SHP77 (cell line): ENCODE measurements at places on chromosomes 5 and 9.

DNA sequence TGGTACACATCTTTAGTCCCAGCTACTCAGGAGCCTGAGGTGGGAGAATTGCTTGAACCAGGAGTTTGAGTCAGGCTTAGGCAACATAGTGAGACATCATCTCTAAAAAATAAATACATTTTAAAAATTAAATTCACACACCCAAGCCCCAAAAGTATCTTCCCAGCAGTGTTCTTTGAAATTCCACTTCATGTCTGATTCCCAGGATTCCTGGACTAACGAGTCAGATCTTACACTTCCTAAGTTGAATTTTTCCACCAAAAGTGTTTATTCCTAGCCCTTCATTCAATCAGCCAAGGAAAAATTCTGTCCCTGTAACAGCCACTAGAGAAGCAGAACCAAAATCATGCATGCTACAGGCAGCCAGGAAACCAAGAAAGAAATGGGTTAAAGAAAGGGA lies 970.9 kb downstream of the EFNA5 start:
- no peak for DNase-seq

- peak; percentile 69 for DNase-seq
These were observed 96.3 kb downstream of the GLDC start for GRCh38 chr9:6549106-6549800.

DNA sequence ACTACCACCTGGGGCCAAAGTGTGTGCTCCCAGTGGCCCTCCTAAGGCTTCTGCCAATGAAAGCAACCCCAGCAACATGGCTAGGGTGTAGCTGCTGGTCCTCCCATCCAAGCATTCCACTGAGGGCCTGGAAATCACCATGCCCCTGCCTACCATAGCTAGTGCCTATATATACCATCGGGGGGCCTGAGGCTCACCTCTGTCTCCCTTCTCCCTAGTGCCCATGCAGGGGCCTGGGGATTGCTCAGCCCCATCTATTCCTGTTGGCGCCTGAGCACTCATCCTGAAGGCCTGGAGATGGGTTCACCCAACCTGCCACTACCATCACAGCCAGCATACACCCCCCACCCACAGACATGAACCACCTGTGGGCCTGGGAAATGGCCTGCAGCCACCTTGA lies 367.3 kb downstream of the RAB3C start:
- DNase-seq: no peak

DNA sequence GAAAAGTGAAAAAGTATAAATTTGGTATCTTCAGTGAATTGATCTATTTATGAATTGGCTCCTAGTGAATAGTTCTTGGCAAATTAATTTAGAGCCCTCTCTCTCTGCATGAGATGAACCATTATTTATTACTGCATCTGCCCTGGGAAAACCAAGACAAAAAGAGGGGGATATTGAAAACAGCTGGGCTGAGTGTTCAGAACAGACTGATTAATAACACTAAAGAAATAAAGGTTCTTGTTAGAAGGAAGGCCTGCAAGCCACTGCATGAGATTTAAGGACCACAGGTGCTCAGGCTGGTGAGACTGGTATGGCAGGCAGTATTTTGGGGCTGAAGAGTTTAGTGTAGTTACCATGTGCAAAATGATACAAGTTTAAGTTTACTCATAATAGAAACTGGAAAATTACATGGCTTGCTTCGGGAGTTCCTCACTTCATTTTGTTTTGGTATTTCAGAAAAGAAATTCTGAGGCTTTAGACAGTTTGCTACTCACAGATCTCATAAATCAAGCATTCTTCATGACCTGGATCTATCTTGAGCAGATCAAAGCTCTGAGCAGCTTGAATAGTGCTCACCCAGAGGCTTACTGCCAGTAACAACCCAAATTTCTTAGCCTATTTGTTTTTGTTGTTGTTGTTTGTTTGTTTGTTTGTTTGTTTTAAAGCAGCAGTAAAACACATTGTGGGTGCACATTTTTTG lies 56.1 kb downstream of the KIAA1958 start:
- no peak for DNase-seq

DNA sequence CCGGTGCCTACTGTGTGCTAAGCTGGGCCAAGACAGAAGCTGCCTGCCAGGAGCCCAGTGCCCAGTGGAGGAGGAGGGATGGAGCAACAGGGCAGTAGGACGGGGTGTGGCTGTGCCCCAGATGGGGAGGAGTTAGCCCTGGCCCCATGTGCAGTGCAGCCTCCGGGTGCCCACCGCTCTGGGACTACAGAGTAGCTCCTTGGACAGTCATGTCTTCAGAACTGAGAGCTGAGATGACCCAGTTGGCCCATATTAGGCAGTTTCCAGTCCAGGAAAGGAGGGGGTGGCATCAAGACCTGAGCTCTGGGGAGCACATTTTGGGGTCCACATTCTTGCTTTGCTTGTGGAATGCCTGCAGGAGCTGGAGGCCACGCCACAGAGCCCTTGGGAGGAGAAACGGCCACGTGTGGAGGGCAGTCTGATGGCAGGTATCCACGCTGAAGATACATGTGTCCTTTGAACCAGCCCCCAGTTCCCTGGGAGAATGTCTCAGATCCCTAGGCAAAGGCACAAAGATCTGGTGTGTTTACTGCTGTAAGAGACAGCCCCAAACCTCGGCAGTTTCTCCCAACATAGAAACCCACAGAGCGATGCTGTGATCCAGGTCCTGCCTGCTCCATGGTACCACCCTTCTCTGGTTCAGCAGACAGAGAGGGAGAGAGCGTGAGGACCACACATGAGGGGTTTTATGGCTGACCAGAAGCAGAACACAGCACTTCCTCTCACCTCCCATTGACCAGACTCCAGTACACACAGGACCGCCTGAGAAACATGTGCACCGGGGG lies 46.8 kb upstream of the FCN1 start:
- no peak for DNase-seq

DNA sequence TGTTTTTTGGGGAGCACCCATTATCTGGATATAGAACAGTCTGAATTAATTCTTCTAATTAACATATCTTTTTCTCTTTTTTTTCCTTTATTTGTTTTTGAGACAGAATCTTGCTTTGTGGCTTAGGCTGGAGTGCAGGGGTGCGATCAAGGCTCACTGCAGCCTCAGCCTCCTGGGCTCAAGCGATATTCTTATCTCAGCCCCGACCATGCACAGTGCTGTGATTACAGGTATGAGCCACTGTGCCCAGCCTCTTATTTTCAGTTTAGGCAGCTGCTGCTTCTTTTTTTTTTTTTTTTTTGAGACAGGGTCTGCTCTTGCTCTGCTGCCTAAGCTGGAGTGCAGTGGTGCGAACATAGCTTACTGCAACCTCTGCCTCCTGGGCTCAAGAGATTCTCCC lies 20.2 kb downstream of the UBE2R2 start:
- no peak for DNase-seq

- no peak for DNase-seq
These were observed 65.7 kb downstream of the ADAMTS2 start for GRCh38 chr5:179279347-179280094.

DNA sequence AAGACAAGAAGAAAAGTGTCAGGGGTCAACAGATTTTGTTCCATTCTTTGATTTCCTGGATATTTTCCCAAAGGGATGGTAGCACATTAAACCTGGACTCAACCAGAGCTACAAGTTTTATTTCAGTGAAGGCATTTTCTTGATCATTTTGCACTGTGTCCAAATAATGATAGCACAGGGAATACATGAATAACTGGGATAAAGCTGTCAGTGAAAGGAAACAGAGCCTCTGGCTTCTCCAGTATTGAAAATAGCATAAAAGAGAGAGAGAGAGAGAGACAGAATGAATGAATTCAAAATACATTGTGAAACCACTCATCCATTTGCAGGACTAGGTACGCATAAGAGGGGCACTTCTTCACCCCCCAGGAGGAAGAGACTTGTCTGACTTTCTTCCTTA lies 43.0 kb downstream of the SEMA5A start:
- DNase-seq: no peak

DNA sequence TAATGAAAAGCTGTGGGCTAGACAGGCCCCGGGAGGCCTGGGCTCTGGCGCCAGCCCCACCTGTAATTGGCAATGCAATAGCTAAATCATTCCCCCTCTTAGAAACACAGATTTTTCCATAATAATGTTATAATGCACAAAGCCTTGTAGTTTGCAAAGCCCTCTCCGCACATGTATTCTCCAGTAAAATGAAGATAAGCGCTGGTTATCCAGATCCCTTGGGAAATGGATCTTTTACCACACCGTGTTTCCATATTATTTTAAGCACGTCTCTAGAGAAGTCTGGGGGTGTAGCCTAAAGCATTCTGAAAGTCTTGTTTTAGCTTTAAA lies 1.1 kb upstream of the APBA1 start:
- no peak for DNase-seq

DNA sequence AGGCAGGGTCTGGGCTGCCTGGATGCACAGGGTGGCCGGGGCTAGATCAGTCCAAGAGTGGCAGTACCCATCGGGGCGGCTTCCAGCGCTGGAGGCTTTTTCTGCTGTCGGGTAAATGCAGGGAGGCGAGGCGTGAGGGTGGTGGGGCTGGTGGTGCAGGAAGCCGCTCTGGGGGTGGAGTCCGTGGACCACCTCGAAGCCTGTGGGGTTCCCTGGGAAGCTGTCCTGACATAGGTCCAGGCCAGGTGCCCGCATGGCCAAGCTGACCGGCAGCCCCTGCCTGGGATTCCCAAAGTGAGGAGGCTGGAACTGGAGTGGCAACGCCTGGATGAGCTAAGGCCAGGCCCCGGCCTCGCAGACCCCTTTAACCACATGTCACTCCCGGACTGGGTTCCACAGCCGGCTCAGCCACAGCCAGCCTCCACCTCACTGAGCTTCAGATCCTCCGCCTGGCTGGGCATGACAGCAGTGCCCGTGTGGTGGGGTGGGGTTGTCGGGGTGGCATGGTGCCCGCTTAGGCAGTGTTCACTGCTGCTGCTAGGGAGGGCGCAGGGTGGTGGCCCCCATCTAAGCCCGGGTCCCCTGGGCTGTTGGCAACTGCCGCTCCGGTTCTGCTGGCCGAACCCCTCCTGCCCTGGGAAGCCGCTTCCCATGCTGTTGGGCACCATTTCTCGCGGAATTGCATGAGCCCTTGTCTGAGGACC lies 1.4 kb upstream of the QRFP start:
- DNase-seq: no peak

DNA sequence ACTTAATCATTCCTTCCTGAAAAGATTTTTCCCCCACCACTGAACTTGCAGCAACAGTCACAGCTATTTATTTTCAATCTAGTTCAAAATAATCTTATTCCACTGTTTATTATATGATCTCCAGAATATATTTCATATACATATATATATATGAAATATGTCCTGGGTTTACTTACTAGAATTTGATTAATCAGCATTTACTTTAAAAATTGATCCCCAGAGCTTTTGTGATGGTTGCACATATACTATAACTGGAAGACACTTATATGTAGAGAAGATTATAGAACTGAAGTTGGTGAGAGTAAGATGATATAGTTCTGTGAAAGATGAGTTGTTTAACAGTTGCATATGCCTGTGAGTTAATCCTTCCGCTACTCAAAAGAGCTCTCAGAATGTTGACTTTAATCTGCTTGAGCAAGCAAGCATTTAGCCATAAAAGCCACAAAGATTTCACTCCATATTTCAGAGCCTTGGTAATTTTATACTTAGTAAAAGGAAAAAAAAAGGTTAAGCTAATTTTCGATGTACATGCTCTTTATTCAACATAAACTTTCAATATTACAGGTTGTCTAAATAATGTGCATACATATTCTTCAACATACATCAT lies 399.3 kb upstream of the CDH9 start:
- peak; percentile 22 for DNase-seq

DNA sequence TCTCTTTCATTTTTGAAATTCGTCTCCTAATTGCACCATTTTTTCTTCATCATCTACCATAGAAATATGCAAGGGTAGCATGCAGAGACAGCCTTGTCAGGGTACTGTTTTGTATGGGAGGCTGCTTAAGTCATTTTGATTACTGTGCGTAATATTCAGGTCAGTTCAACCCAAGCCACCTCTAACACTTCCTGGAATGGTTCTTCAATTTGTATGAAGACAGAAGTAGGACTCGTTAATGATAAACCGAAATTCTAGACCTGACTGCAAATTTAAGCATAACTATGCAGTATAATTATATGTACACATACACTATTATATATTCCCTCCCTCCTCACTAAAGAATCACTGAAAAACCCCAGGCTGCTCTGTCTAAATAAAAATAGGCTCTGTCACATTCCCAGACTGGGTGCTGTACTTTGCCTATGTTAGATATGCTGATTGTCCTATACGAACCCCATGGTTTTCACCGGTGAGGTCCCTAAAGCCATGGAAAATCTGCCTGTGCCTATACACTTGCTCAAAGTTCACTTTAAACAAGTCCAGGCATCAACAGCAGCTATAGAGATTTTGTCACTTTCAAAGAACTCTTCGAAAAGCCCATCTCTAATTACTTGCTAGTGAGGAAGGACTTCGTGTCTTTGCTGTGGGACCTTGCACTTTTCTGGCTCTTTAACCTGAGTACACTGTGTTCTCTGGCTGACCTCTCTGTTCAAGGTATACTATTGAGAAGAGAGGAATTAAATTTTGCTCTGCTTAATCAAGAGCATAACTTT lies 352.1 kb upstream of the CD180 start:
- DNase-seq: no peak

- no peak for DNase-seq
These were observed 27.2 kb downstream of the PTTG1 start for GRCh38 chr5:160448886-160449285.

GRCh38 chr9:82820186-82820585 lies 242.8 kb downstream of the RASEF start:
- no peak for DNase-seq

- DNase-seq: peak; percentile 52
These were observed at the start of gene AFAP1L1 for GRCh38 chr5:149271716-149272563. AFAP1L1 (plus strand) TSS chr5:149271859; CDS start chr5:149271969, 110 bp downstream.

- DNase-seq: no peak
These were observed 8.3 kb downstream of the ZDHHC11B start for GRCh38 chr5:775961-776861.

GRCh38 chr9:69249337-69249736 lies 75.3 kb downstream of the TJP2 start:
- DNase-seq: no peak

DNA sequence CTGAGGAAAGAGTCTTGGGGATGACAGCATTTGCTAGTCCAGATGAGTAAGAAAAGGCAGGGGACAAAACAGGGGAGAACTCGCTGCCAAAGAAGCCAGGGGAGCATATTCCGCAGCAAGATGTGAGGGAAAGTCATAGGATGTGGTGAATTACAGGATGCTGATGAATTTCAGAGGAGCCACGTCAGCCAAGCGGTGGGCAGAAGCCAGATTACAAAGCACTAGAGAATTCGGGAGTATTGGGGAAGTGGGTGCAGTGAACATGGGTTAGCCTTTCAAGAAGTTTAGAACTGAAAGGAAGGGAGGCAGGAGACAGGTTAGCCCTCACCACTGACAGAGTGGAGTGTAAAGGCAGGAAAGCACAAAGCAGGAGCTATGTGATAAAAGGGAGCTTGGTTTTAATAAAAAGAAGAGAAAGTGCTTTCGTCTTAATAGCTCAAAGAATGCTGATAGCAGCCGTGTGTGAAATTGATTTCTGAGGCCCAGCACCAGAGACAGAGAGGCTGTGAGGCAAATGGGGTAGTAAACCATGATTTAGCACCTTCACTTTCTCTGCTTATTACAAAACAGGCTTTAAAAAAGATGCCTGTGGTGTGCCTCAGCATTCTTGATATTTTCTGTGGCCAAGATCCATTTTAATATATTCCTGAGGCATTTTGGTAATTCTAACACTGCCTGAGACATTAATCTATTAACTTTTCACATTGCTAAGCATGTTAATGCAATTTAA lies 16.9 kb downstream of the ADAMTSL1 start:
- no peak for DNase-seq

- no peak for DNase-seq
These were observed 190.6 kb downstream of the MPDZ start for GRCh38 chr9:13088720-13089427.

GRCh38 chr5:102873379-102873932 lies 118.4 kb downstream of the PAM start:
- DNase-seq: no peak

GRCh38 chr5:85823462-85824426 lies 794.0 kb upstream of the COX7C start:
- peak; percentile 29 for DNase-seq
